NCI-H1436 treated with DMSO at 0.1 percent for 48 hours (cell line): ENCODE measurements at places on chromosomes 7 and 10.

DNA sequence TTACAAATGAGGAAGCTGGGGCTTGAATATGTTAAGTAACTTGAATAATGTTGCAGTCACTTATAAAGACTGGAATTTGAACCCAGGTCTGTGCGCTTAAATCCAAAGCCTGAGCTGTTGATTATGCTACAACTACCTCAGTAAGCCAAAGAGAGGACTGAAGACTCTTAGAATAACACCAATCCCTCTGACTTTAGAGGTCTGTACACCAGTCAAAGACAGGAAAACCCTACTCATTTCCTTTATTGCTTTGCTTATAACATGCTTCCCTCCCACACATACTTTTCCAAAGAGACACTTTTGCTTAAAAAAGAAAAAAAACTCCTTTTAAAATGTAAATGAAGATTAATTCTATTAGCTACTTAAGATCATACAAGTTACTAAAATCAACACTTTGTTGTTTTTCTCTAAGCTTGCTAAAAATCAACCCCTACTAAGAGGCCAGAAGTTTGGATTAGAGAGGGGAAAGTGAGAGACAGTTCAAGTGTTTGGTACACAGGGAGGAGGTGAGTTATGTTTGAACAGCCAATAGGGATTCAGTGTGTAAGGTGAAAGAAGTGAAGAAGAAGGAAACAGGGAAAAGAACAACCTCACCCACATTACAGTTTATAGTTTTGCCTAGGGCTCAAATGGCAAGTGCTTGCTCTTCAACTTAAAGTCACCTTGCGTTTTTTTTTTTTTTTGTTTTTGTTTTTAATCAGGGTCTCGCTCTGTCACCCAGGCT is 74.8 kb downstream of the MDH2 start:
- DNase-seq = no peak

GRCh38 chr7:148153616-148154284 is 436.8 kb upstream of the C7orf33 start:
- DNase-seq = no peak

GRCh38 chr7:646487-646886 is 80.0 kb upstream of the DNAAF5 start:
- DNase-seq = no peak

- DNase-seq = no peak
These were observed 718.9 kb downstream of the LRMDA start for GRCh38 chr10:76150139-76150875.

DNA sequence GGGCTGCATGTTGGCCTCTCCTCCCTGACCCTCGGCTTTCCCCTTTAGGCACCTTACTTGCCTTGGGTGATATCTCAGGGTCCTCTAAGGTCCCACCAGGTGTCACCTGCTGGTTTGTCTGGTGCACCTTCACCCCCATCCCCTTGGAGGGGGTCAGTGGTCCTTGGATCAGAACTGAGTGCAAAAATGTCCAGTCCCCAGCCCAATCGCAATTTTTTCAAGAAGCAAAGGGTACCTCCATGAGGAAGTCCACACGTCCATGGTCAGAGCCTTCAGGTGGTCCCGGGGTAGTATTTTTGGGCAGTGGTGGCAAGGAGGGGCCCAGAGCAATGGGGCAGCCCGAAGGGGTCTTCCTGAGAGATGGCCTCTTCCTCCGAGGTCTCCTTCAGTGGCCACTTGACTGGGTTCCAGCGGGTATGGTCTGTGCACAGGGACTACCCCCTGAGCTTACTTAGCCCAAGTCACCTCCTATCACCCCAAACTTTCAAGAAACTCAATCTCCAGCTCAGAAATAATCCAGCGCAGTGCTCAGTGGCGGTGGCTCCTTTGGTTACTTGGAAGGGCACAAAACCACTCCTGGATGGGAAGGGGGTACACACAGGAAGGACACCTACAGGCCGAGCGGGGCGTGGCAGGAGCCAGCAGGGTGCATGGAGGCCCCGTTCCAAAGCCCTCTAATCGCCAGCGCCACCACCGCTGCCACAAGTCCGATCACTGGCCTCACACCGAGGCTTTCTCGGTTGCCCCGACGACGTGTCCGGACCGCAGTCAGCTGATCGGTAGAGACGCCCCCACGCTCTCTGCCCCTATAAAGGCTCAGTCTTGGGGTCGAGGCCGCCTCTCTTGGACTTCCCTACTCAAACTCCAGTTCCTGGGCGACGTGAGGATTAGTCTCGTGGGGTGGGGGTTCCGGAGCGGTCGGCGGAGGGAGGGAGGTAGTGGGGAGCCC is 4.5 kb downstream of the SAP25 start:
- no peak for DNase-seq

DNA sequence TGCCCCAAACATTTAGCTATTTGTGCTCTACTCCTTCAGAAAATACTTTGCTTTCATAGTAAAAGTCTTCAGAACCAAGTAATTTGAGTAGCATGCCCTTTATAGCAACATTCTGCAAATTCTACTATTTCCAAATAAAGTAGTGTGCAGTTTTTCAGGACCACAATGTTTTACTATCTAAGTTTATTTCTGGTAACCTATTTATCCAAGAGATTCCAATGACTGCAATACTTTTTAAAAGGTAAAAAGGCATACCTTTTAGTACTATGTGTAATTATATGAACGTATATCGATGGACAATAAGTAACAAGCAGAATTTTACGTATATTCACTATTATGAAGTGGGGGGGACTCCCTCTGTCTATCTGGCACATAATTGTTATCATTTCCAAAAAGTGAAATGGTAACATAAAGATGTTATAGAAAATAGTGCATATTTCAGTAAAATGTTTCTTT is 6.9 kb upstream of the CAV2 start:
- DNase-seq = no peak

DNA sequence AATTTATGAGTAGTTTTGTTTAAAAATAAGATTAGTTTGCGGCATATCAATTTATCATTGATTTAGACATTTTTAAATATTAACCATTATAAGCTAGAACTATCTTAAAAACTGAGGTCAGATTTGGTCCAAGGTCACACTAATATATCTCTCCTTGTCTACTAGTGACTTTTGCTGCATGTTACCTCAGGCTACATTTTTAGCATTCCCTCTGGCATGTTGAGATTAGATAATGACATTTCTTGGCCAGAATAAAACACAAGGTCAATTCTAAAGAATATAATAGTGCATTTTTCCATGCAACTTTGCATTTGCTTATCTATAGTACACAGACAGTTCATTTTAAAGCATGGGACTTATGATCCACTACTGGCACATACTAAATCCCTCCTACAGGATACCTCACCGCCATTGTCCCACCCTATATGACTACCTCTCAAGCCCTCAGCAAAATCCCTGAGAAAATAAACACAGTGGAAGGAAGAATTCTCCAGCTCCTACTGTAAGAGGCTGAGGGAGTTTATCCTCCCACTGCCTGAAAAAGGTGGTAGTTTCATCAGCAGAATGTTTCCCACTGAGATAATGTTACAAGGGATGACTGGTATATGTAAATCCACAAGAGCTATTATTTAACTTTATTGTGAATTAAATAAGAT is 816.4 kb downstream of the GRM8 start:
- DNase-seq = no peak

DNA sequence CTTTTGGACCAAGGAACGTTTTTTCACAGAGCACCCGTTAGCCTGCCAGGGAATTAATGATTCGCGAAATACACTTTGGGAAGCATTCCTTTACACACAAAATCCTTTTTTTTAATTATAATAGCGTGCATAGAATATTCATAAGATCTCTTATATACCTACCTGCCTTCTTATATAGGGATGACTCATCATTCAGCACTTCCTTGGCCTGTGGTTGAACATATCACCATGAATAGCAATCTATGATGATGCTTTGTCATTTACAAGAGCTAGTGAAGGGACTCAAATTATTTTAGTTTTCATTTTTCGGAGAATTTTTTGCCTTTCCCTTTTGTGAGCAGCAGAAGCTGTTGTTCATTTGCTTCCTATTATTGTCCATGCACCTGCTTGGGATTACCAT is 97.0 kb downstream of the CDH23 start:
- DNase-seq = no peak

- DNase-seq = no peak
These were observed 144.0 kb upstream of the ITGB1 start for GRCh38 chr10:33102071-33102470.

- no peak for DNase-seq
These were observed 10.9 kb downstream of the UMAD1 start for GRCh38 chr7:7651479-7651878.

DNA sequence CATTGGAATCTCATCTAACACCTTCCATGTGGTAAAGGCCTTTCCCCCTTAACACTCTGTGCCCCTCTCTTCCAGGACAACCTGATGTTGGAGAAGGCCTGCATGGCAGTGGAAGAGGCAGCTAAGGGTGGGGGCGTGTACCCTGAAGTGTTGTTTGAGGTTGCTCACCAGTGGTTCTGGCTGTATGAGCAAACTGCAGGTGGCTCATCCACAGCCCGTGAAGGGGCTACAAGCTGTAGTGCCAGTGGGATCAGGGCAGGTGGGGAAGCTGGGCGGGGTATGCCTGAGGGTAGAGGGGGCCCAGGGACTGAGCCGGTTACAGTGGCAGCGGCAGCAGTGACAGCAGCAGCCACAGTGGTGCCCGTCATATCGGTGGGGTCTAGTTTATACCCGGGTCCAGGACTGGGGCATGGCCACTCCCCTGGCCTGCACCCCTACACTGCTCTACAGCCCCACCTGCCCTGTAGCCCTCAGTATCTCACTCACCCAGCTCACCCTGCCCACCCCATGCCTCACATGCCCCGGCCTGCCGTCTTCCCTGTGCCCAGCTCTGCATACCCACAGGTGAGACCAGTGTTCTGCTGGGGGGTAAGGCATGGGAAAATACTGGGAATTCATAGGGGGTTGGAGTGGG is 12.4 kb downstream of the NDST2 start:
- DNase-seq = no peak

DNA sequence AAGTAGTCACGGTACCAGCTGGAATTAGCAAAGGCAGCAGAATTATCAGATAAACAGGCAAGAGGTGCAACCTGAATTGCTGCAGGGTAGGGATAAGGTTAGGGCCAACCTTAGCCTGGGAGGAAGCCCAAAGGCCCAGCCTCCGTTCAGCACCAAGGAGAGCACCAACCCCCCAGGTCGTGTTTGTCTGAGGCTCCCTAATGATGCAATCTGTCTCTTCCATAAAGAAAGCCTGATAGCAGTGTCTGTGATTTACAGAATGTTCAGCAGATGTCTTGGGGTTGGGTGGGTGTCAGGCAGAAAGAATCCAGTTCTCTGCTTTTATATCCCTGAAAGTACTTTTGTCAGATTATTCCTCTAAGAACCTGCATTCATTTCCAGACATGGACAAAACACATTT is 328.4 kb upstream of the AOAH start:
- DNase-seq = no peak

DNA sequence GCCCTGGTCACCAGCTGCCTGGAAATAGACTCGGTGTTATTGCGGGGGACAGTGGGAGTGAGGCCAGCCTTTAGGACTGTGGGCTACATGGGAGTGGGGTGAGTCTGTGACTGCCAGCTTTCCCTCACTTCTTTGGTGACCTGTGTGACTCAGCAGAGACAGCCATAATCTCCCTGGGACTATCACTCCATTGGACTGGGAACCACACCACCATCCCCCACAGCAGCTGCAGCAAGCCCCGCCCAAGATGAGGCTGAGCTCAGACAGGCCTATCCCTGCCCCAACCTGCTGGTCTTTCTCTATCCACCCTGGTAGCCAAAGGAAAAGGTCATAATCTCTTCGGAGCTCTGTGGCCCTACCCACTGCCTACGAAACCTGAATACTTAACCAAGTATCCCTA is 263.2 kb downstream of the FZD1 start:
- DNase-seq = no peak

- DNase-seq = no peak
These were observed 1221.5 kb upstream of the SORCS1 start for GRCh38 chr10:108385963-108386362.

GRCh38 chr10:121490871-121491519 is 107.2 kb downstream of the FGFR2 start:
- DNase-seq = no peak

GRCh38 chr10:130707389-130707979 is 571.3 kb downstream of the GLRX3 start:
- no peak for DNase-seq

DNA sequence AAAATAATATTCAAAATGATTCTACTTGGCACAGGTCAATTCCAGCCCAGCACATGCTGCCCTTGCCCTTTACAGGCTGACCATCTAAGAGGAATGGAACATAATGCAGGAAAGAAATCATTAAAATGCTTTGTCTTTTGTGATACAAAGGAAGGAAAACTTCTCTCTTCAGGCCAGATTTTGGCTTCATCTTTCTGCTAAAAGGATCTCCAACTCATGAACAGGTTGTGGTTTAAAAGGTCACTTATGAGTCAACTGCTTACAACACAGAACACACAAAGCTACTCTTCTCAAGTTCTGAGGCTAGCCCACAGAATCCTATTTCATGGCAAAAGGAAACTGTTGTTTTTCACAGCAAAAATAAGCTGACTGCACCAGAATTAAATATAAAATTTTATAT is 197.1 kb downstream of the DOCK4 start:
- DNase-seq = no peak

DNA sequence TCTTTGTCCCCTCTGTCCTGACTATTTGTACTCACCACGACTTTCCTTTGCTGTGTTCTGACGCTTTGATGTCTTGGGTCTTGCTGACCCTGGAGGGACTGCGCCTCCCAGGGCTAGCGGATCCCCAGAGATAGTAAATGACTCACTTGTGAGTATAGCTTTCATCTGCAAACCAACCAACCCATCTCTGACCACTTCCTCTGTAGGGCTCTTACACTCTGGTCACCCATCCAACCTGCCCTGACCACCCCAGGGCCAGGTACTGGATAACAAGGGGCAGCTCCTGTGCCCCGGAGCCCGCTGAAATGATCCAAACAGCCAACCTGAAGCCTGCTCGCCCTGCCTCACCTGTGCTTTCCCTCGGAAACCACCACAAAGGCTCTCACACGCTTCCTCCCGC is 125.2 kb upstream of the CARD11 start:
- DNase-seq = no peak

GRCh38 chr10:92755725-92756124 is 66.0 kb downstream of the HHEX start:
- no peak for DNase-seq

DNA sequence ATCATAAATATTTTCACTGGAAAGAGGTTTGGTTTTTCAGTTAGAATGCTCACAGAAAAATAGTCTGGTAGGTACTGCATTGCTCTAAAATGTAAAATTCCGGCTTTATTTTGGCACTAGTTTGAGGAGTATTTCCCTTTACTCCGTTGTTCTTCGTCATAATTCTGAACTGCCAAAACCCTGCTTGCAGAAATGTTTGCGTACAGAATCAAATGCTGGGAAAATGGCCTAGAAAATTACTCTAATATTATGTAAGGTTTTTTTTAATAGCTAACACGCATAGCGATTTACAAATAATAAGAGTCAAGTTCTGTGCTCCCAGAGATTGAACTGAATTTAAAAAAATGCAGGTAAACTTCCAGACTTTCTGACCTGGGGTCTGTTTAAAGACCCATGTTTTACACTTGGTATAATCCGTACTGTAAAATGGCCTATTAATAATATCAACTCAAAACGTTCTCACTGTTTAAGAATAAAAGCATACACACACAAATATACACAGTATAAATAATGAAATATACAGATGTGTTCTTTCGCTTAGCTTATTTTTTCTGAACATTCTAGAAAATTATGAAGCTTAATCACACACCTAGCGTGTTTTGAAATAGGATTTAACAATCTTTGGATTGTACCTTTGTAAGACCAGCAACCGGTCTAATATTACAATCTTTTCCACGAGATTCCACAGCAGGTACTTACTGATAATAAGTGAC is 23.5 kb upstream of the ANLN start:
- no peak for DNase-seq

- DNase-seq = peak; percentile 12
These were observed 86.5 kb downstream of the RALA start for GRCh38 chr7:39709768-39710311.
